GM13977 (cell line): ENCODE measurements at places on chromosomes 1 and 21.

- no peak for DNase-seq
Observed at GRCh38 chr1:169604781-169605560, 18.7 kb upstream of the F5 start.

DNA sequence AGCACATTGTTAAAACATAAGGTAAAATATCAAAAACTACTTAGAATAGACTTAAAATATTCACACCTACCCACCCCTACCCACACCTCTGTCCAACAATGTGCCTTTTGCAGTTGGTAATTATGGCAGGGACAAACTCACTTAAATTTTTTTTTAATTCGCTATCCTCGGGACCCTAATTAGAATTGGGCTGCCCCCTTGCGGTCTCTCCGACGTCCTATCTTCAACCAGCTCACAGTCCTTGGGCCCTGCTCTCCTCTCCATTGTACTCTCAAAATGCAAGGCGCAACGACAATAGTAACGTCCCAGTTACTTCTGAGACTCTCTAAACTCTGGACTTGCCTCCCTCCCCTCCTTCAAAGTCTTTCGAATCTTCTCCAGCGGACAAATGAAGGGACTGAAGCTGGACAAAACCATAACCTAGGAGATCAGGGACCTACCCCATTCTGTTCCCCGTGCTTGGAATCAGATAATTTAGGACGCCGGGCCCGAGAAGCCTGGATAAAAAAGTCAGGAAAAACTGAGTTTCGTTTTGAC, 1.1 kb upstream of the CIART start:
- DNase-seq = peak; percentile 42

DNA sequence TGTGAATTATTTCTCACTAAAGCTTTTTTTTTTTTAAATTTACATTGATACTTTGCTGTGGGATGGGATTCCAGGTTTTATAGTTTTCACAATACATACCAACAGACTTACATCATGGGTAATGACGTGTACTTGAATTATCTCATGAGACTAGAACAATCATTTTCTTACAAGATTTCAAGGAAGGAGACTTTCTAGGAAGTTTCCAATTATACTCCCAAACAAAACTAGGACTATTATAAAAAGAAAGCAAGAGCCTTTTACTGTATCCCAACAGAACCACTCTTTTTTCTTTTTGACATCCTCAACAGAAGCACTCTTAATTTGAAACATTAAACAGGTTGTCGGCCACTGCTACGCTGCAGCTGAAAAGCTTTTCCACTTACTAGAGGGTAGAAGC, 48.7 kb downstream of the TESK2 start:
- DNase-seq = no peak

DNA sequence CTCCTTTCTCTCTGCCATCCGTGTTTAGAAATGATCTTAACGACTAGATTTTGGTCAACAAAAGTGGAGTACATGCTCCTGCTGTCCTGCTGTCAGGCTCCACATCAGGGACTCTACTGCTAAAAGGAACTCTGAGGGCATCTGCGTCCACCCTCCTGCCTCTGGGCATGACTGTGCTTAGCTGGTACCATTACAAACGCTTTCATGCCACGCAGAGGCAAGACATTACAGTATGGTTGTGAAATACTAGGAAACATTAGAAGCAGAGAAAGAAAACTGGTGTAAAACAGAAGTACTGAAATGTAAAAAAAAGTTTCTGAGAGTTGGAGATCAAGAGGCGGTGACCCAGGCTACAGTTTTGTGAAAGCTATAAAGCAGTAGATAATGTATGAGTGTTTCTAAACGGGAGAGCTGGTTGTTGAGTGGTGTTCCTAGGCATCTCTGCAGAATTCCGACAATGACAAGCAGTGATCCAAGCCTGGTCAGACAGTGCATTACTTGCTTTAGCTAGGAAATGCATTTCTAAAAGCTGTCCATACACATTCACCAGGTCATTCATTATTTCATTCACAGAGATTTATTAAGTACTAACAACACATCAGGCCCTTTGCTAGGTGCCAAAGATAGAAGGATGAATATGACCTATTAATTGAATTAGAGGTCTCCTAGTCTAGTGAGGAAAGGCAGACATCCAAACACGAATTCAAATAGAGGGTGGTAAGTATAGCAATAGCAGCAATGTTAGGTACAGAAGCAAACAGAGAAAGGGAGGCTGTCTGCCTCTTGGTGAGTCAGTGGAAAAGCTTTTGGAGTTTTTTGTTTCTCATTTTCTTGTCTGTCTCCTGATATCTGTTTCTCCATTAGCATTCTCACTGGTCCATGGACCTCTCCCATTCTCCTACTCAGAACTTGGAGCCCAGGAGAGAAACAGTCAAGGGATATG, 401.9 kb downstream of the LMO4 start:
- no peak for DNase-seq

- DNase-seq = no peak
Observed at GRCh38 chr1:8409606-8410005, 91.7 kb downstream of the SLC45A1 start.

DNA sequence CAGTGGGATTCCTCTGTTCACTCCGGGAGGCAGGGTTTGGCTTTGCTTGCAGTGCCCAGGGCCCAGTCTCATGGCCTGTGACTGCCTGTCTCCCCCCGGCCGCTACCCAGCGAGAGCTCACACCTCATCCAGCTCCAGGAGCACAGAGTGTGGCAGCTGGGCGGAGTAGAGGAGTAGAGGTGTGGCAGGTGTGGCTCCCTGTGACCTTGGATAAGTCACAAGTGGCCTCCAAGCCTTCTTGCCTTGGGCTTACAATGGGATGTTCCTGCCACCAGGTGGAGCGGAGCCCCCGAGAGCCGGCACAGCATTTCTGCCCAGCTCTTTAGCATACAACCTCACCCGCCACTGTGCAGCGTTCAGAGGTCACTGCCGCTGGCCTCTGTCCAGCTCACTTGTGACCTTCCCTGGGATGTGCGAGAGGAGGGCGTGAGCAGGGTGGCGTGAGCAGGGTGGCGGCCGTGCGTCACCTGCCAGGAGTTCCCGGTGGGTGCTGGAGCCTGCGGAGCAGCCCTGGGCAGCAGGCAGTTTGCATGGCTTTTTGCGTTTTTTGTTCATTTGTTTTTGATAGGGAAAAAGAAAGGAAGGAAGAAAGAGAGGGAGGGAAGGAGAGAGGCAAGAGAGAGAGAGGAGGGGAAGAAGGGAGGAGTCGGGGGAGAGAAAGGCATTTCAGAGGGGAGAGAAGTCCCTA, 42.4 kb downstream of the CRYAA start:
- DNase-seq = no peak

DNA sequence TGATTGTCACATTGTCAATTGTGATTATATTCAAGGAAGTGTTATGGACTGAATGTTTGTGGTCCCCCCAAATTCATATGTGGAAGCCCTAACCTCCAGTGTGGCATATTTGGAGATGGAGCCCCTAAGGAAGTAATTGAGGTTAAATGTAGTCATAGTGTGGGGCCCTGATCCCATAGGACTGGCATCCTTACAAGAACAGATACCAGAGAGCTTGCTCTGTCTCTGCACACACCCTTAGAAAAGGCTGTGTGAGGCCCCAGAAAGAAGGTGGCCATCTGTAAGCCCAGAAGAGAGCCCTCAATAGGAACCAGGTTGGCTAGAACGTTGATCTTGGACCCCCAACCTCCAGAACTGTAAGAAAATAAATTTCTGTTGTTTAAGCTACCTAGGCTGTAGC, 28.1 kb downstream of the VANGL1 start:
- DNase-seq = no peak

DNA sequence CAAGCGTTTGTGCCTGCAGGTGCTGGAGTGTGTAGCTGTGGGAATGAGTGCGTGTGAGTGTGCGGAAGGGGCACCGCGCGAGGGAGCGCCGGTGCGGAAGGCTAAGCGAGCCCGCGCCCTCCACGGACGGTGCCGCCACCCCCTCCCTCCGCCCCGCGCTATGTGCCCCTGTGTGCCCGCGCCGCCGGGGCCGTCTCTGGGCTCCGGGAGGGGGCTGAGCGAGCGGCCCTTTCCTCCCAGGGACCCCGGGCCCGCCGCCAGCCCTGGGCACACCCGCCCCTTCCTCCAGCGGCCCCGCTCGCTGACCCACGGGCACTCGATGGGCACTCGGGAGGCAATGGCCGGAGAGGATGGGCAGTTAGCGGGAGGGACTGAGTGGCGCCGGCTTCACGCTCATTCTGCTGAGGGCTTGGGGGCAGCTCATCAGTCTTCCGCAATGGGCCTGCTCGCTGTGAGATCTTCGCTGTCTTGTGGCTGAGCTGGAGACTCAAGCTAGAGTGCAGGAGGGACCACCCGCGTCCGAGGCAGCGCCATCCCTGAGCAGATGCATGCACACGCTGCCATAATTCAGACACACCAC, 8.6 kb upstream of the ADGRB2 start:
- no peak for DNase-seq

DNA sequence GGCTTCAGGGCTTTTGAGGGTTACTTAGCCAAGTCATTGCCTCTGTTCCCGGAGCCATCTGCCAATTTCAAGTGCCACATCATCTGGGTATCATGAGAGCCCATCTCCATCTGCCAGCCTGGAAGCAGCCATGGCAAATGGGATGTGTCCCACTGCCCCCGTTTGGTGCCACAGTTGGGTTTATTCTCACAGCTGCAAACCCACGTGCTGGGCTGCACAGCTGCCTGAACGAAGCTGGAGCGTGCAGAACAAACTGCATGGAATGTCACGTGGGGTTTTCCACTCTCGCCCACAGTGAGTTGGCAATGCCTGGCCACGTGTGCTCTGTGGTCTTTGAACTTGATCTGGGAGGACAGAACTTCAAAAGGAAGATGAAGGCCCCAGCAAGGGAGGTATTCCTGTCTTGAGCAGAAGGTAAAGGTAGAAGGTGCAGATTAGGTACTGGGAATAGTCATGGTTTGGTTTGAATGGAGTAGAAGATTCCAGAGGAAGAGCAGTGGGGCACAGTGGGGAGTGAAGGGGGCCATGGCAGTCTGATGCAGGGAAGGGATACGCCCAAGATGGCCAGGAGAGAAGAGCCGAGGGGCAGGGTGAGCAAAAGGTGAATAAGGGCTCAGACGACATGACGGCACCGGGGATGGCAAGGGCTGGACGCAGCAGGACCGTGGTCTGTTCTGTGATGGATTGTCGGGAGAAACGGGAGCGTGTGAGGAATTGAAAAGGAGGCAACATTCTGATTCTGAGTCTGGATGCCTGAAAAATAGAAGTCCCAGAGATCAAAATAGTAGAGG, 222.0 kb downstream of the KAZN start:
- no peak for DNase-seq

- DNase-seq = no peak
Observed at GRCh38 chr1:157315544-157315943, 177.3 kb upstream of the ETV3 start.

GRCh38 chr1:40478276-40478675, 1.2 kb downstream of the ZFP69 start:
- no peak for DNase-seq

DNA sequence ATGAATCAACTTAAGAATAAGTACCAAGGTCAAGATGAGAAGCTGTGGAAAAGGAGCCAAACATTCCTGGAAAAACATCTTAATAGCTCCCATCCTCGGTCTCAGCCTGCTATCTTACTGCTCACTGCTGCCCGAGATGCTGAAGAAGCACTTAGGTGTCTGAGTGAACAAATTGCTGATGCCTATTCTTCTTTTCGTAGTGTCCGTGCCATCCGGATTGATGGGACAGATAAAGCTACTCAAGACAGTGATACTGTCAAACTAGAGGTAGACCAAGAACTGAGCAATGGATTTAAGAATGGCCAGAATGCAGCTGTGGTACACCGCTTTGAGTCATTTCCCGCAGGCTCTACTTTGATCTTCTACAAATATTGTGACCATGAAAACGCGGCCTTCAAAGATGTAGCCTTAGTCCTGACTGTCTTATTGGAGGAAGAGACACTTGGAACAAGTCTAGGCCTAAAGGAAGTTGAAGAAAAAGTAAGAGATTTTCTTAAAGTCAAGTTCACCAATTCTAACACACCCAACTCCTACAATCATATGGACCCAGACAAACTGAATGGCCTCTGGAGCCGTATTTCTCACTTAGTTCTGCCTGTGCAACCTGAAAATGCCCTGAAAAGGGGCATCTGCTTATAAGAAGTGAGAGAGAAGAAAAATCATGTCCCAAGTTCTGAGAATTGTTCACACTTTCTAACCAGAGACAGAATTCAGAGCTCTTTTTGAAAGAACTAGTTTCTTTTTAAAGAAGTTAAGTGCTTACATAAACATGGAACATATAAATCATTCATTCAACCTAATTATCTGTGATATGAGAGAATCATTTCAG, 35.7 kb downstream of the TOR1AIP1 start:
- no peak for DNase-seq

DNA sequence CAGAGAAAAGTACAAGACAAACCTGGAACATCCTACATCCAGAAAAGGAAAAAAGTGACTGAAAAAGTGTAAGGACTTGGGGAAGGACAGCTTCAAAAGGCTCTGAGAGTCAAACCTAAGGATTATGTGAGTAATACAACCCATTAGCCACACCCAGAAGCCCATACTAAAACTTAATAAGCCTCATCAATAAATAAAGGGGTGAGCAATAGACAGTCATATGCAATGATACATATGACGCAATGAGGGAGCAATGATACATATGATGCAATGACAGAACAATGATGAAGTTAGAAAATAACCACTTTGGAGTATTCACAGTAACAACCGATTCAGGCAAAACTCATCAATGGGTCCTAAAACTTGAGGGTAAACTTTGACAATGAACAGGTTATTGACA, 50.1 kb downstream of the BRWD1 start:
- DNase-seq = no peak
